ENCODE measurements at places on chromosomes 1 and 21. TPM values are rescaled to one million over a fixed set of nuclear protein-coding genes. Genes with fewer than 3 reads are reported as not detected.

Gene TNNI3K
- 1.6 TPM for total RNA-seq

DNA sequence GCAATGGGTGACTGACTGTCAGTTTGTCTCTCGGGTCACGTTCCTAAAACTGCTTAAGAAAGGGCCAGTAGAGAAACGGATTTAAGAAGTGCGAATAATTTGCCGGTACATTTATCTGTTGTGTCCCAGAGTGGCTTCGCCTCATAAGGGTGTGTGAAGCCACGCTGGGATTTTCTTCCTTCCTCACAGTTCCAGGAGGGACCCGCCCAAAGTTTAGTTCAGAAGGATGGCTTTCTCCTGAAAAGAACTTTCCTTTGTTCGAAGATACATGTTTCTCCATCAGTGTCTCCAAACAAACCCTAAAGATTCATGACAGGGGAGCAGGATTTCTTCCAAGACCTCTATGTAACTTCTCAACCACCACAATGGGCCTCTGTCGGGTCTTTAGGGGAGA, 49.8 kb downstream of the ADAMTS1 start:
- DNase-seq = no peak

Gene ATP6V1G3
- total RNA-seq = 1.5 TPM

- DNase-seq = no peak
These were observed 9.1 kb downstream of the FLVCR1 start for GRCh38 chr1:212867192-212867591.

DNA sequence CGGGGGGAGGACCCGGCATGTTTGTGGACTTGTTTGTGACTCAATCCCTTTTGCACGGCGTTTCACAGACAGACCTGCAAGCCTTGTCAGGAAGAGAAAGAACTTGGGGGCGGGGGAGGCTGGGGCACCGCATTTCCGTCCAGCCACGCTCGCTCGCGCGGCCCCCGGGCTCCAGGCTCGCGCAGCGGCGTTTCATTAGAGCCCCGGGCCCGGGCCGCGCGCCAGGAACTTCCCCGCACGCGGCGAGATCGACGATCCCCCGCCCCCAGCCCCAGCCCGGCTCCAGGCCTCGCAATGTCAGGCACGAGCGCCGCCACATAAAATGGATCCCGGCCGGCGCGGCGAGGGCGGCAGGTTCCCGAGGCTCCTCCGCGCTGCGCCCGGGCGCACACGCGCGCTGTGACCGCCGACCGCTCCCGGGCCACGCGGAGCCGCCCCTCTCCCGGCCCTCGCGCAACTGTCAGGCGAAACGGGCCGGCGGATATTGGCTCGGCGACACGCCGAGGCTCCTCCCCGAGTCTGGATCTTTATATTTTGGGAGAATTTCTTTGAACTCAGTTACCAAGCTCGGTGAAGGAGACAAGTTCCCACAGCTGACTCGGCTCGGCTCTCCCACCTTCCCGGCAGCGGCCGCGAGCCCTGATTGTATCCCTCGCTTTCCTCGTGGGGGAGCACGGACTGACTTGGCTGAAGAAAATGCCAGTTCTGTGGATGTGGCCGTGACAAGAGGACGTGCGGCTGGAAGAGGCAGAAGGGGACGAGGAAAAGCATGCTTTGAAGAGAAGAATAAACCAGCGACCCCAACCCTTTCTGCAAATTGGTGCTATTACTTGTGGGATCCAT, at the start of gene KIF26B:
TSS of gene KIF26B (plus strand) at position 557 of the 843 bp plus-strand sequence. CDS start 440 bp downstream, outside the sequence.
- peak; percentile 81 for DNase-seq
